DMS53 (cell line): ENCODE measurements at places on chromosomes 16 and 17.

DNA sequence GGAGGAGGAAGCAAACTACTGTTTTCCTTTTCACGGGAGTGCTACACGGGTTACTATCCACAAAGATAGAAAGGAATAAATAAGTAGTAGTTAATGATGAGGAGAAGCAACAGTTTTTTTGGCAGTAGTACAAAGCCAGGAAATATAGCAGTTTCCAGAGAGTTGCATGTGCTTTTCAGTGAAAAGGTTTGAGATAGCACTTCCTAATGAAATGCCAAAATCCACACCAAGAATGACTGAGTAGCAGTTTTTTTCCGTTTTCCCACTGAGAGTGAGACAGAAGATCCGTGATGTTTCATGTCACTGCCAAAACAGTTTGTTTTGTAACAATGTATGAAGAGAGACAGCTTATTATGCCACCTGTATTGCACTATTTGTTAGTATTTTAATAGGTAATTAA, 129.1 kb downstream of the STX8 start:
- no peak for DNase-seq

- DNase-seq: no peak
Observed at GRCh38 chr17:43615330-43616028, 46.2 kb downstream of the MEOX1 start.

- no peak for DNase-seq
Observed at GRCh38 chr16:68408967-68409366, 39.3 kb downstream of the SMPD3 start.

DNA sequence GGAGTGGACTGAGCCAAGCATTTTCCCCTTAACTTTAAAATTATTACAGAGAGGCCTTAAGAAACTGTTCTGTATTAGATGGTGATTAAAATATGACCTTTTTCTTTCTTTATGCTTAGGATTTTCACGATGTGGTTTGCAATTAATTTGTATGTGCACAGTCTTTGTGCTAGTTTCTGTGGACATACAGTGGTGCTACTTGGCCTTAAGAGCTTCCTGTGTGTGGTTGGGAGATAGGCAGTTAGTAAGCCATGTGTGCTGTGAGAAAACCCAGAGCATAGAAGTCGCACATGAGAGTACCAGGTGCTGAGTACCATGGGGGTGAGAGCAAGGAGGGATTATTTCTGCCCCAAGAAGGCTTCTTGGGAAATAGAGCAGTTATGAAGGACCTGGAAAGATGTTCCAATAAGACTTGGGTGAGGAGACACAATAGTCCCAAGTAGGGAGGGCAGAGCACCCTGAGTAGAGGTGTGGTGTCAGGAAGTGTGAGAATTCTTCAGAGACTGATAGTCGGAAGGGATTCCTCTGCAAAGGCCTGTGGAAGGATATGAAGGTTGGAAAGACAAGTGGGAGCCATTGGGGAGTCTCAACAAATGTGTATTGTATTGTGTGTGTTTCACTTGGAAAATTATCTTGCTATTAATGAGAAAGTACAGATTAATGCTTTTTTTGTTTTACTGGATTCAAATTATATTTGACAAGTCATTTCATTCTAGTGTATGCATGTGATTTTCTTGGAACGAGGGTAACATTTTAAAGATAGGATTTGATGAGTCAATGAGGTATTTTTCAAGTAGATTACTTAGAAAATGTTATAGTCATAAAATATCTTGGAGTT, 239.9 kb downstream of the PRKCA start:
- DNase-seq: peak; percentile 35

DNA sequence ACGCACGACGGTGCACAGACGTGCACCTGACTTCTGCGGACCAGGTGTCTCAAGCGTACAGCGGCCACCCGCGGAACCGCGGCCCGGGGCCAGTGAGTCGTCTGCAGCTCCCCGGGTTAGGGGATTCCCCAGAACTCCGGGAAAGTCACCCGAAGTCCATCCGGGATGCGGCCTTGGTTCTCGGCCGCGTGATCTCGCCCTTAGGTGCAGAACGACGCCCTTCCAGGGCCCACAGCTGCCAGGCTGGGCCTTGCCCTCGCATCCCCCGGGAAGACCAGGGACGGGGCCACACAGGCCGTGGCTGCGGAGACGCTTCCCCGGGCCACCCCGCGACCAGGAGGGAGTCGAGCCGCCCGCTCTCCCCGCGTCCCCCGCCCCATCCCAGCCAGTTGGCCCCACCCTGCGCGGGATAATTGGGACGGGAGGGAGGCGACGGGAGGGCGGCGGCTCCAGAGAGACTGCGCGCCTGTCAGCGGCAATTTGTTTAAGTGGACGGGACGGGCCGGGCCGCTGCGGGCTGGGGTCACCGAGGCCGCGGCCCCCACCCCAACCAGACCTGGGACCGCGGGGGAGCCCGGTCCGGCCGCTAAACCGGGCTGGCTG, 3.6 kb upstream of the TBX2 start:
- peak; percentile 16 for DNase-seq

- DNase-seq: no peak
Observed at GRCh38 chr16:89401641-89402445, 88.5 kb downstream of the ANKRD11 start.

- no peak for DNase-seq
Observed at GRCh38 chr17:9020096-9020823, 1.1 kb upstream of the NTN1 start.

GRCh38 chr16:84007965-84008364, 34.6 kb downstream of the SLC38A8 start:
- DNase-seq: no peak

DNA sequence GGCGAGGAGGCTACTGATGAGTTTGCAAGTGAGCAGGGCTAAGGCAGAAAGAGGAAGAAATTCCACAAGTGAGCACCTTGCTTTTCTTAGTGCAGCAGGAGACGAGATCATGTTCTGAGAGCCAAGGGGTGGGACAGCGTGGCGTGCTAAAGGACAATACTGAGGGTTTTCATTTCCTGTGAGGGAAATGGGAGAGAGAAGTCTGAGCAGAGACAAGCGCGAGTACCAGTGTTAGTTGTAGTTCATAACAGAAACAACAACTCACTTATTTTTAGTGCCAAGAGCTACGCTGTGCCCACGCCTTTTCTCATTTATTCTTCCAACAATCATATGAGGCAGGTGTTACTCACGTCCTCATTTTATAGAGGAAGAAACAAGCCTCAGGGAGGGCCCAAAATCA, 2.3 kb downstream of the SPACA3 start:
- DNase-seq: no peak

- no peak for DNase-seq
Observed at GRCh38 chr16:31491778-31492418, 9.0 kb downstream of the SLC5A2 start.

GRCh38 chr16:56231-56927, 2.8 kb downstream of the SNRNP25 start:
- no peak for DNase-seq

- no peak for DNase-seq
Observed at GRCh38 chr16:71289732-71290062, 495 bp upstream of the CMTR2 start.

DNA sequence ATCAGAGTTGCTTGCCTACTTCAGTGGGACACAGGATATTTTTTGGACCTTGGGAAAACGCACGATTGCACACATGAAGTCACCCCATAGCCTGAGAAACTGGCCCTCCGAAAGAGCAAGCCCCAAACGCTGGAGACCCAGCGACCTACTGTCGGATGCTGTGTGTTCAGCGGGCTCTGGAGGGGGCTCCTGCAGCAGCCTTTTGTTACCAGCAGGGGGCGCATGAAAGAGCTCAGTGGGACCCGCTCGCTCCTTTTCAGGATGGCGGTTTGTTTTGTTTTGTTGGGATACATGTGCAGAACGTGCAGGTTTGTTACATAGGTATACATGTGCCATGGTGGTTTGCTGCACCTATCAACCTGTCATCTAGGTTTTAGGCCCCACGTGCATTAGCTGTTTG, 28.4 kb downstream of the MYH3 start:
- peak; percentile 1 for DNase-seq

- peak; percentile 36 for DNase-seq
Observed at GRCh38 chr16:48113471-48113870, 42.3 kb downstream of the ABCC12 start.

DNA sequence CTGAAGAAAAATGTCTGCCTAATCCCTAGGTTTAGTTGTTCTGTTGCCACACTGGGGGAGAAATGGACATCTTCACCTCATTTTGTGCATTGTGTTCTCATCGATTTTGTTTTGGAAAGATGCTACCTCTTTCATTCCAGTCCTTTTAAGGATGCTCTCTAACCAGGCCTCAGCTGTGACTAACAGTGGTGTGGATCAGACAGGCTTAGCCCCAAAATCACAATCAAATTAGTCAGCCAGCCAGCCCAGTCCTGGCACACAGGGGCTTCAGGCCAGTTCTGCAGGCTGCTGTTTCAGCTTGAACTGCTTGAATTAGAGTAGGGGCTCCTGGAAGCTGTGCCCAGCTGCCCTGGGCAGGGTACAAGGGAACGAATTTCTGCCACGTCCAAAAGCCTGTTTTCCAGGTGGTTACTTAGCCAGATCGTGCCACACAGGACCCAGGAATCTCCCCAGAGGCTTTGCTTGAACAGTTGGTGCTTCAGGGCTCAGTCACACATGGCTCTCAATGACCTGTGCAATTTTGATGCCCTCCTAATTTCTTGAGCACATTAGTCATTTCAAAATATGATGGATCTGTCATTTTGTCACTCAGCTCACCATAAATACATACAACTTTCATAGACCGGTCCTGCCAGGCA, 60.7 kb downstream of the CLEC16A start:
- no peak for DNase-seq

- no peak for DNase-seq
Observed at GRCh38 chr17:46745376-46745775, 73.1 kb downstream of the WNT3 start.

- DNase-seq: no peak
Observed at GRCh38 chr17:53896047-53896446, 73.3 kb downstream of the KIF2B start.

GRCh38 chr17:55743103-55743679, 7.7 kb upstream of the PCTP start:
- peak; percentile 88 for DNase-seq

- DNase-seq: no peak
Observed at GRCh38 chr16:4320571-4321137, 4.8 kb downstream of the GLIS2 start.

DNA sequence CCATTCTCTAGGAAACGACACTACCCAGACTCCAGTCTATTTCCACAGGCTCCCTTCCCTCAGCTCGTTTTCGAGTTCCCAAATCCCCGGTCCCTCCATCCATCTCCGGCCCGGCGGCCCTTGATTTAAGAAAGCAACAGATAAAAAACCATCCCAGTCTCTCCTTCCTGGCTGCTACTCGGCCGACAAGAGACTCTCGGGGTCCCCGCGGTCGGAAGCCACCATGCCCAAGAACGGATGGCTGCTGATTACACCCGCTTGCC, 182 bp downstream of the RPL26 start:
- DNase-seq: no peak

DNA sequence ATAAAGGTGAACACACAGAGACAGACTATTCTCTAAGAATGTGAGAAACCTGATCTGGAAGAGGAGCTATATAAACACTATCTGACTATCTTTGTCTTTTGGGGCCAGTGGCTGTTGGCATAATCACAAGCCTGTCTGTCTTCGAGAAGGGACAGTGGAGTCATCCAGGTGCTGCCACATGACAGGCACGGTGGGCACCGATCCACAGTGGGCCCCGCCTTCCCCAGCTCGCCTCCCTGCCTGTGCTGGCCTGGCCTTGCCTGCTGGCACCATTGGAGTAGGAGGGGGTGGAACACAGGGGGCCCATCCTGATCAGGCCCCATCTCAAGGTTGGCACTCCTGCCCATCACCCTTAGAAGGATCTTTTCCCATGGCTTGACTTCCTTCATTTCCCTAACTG, 112.8 kb downstream of the CCDC182 start:
- no peak for DNase-seq

DNA sequence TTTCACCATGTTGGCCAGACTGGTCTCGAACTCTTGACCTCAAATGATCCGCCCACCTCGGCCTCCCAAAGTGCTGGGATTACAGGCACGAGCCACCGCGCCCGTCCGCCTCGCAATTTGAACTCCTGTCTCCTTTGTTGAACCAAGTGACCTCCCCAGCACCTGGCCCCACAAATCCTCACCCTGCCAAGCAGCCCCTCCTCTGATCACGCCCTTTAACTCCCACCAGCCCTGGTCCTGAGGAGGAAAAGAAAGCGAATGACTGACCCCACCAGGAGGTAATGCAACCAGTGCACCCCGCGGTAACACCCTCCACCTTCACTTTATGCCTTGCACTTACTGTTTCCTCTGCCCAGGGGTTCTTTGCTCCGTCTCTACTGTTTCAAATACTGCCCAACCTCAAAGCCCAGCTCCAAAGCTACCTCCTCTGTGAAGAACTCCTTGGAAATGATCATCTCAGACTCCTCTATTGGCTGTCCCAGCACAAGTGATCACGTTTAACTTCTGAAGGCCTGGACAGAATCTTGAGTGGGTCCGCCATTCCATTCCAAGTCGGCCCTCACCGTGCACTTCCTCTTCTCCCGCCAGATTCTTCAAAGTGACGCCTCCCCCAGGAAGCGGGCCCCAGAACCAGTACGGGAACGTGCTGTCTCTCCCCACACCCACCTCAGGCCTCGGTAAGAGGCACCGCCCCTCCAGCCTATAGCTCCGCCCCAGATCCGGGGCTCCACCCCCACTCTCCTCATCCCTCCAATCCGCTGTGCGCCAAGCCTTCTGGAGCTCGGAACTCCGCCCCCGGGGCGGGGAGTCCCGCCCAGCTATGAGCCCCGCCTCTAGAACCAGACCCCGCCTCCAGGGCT, 4.4 kb downstream of the CD19 start:
- peak; percentile 52 for DNase-seq

- DNase-seq: peak; percentile 56
Observed at GRCh38 chr17:30235386-30236296, at the start of gene SLC6A4. SLC6A4 (minus strand) TSS chr17:30235697; CDS start chr17:30221958, 13,739 bp downstream.

GRCh38 chr16:50960517-50961202, 190.4 kb downstream of the SALL1 start:
- DNase-seq: no peak

- peak; percentile 63 for DNase-seq
Observed at GRCh38 chr16:3175157-3176093, 12.6 kb upstream of the OR1F1 start.

- DNase-seq: no peak
Observed at GRCh38 chr17:1120596-1121441, 59.0 kb downstream of the ABR start.

- DNase-seq: no peak
Observed at GRCh38 chr16:11841026-11841425, 10.3 kb downstream of the RSL1D1 start.

GRCh38 chr16:88317613-88317965, 65.2 kb upstream of the ZNF469 start:
- DNase-seq: no peak

DNA sequence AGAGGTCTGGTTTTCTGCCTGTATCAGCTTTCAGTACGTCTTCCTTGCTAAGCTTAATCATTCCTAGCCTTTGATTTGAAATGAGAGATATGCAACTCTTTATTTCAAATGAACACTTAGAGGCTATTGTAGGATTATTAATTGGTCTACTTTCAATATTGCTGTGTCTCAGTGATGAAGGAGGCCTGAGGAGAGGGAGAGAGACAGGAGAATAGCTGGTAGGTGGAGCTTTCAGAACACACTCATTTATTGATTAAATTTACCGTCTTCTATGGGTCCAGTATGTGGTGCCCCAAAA, 187.0 kb downstream of the BCAS3 start:
- DNase-seq: no peak

- DNase-seq: no peak
Observed at GRCh38 chr17:63535640-63536039, 12.5 kb downstream of the KCNH6 start.
